ENCODE measurements at places on chromosomes 12 and 14.

DNA sequence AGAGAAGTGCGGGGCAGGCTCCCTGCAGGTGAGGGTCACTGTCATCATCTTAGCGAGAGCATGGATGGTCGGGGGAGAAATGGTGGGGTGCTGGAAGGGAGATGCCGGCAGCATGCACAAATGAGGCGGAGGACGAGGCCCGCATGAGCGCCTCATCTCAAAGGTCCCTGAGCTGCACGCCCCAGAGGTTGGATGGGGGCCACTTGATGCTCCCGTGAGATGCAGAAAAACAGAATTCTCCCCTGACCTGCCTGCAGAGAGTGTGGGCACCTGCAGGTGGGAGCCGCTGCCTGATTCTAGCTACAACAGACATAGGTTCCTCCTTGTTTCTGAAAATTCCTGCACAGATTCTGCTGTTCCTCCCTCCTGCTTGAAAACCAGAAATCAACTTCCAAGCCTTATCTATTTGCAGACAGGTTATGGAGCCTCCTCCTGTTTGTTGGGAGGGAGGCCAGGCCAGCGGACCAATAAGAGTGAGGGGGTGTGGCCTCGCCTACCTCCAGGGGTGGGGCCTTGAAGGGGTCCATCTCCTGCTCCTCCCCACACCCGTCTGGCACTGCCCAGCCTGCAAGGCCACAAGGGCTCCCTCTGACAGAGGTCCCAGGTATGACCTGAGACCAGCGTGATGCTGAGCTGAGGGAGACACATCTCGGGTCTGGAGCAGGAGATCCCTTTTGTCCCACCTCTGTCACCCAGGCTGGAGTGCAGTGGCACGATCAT is 67.2 kb downstream of the KDM2B start:
- DNase-seq: peak; percentile 79

DNA sequence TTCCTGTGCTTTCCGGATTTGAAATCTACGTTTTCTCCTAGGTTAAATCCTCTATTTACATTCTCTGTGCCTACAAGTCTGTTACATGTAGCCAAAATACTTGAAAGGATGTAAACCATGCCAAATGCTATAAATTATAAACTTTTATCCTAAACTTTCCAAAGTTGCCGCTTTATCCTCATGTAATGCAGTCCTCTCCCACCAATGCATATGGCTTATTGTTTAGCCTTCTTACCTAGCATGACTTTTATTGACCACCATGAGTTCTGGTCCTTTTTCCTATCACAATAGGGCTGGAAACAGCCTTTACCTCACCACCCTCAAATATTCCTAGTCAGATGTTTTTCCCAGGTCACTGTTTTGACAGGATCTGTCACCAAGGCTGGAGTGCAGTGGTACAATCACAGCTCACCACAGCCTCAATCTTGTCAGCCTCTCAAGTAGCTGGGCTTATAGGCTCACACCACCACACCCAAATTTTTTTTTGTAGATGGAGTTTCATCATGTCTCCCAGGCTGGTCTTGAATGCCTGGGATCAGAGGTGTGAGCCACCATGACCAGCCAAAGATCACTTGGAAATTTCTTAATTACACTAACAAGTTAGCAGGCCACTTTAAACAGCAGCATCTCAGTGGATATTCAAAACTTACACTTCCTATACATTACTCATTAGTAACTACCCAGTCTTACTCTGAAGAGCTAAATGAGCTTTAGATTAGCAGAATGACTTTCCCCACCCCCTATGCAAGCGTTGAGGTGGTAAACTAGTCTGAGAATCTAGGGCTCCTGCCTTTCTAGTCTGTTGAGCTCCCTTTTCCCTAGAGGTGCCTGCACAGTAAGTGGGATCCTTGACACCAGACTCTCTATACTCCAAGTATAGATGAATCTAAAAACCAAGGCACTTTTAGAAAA is 4.1 kb downstream of the TUBA1B start:
- no peak for DNase-seq

GRCh38 chr14:24270537-24271133 is 762 bp downstream of the RABGGTA start:
- no peak for DNase-seq

- DNase-seq: no peak
These were observed 25.3 kb downstream of the C2CD5 start for GRCh38 chr12:22518998-22519397.

DNA sequence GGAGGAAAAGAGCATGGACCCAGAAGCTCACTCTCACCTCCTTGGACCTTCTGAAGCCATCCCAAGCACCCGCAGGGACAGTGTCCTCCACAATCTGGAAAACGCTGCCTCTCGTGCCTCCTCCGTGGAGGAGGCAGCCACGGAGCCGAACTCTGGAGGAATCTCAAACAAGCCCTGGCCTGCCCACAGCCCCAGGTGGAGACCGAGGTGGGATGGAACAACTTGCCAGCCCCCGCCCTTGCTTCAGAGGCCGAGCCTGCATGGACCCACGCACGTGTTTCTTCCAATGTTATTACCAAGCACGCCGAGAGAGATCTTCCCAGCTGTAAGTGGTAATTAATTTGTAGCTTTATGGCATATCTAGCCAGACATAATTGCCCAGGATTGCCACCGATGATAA is 61.3 kb downstream of the SCARB1 start:
- DNase-seq: no peak

DNA sequence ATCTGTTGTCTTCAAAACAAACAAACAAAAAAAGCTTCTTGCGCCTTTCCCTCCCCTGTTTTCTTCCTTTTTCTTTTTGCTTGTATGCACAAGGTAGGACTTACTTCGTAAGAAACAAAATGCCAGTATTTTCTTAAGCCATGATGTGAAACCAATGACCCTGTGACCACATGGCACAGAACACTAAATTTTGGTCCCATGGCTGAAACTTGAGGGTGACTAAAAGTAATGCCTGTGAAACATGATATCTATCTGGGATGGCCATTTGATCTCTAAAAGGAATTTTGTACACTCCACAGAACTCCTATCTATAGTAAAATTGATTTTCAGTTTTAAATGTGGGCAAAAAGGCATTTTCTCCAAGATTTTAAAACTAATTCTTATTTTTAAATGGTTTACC is 63.6 kb downstream of the PAPOLA start:
- no peak for DNase-seq

- DNase-seq: no peak
These were observed 219.5 kb downstream of the KIF26A start for GRCh38 chr14:104357689-104358527.

- DNase-seq: no peak
These were observed 2.2 kb downstream of the ZBTB1 start for GRCh38 chr14:64506721-64507120.

GRCh38 chr14:99758121-99758821 is 34.9 kb upstream of the EML1 start:
- peak; percentile 50 for DNase-seq

DNA sequence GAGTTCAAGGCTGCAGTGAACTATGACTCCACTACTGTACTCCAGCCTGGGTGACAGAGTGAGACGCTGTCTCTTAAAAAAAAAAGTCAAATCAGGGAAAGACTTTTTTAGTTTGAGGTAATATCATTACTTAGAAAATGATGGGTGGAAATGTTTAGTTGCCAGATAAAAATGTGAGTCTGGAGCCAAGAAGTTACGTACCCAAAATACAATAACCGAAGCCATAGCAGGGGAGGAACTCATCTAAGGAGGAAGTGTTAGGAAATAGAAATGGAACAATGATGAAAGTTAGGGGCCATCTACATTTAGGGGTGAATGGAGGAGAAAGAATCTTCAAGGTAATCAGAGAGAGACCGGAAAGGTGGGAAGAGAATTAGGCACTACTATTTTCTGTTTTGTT is 98.8 kb downstream of the DACT1 start:
- DNase-seq: no peak

DNA sequence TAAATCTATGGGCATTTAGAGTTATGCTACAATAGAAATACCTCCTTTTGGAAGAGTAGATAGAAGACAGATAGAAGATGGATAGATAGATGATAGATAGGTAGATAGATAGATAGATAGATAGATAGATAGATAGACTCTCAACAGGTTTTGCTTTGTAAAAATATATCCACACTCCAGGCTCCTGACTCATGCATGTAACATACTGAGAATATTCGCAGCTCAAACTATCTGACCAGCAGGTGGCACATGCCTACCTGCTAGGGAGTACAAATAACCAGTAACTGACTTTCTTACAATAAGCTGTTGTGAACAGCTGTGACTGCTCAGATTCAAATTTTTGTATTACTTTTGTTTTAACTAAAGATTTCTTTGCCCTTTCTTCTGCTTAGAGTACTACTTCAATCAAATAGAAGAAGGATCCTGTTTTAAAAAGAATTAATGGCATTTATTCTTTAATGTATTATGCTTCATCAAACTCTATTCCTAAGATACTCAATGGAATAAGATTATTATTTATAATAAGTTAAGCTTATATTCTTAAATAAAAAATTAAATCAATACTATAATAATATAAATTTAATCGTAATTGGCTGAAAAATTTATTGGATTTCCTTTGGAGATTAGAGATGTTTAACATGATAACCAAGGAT is 15.8 kb upstream of the CPNE8 start:
- peak; percentile 53 for DNase-seq

- no peak for DNase-seq
These were observed 126.1 kb downstream of the PELI2 start for GRCh38 chr14:56244138-56244789.

DNA sequence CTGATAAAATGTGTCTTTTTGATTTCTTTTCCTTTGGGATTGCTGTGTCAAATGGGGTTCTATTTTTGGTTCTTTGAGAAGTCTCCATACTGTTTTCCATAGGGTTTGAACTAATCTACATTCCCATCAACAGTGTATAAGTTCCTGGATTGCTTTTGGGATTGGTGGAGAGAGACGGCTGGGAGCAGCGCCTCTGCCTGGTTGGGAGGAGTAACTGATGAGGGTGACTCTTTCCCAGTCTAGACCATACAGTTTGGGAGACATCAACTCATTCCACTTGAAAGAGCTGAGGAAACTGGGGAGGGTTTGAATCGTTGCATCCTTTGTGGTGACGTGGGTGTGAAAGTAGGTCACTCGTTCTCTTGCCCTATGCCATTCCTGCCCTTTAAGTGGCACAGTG is 42.3 kb upstream of the KCNA1 start:
- DNase-seq: no peak

GRCh38 chr14:100840286-100841065 is 14.6 kb downstream of the MEG3 start:
- DNase-seq: no peak

GRCh38 chr12:85568395-85569103 is 267.7 kb downstream of the RASSF9 start:
- DNase-seq: no peak

DNA sequence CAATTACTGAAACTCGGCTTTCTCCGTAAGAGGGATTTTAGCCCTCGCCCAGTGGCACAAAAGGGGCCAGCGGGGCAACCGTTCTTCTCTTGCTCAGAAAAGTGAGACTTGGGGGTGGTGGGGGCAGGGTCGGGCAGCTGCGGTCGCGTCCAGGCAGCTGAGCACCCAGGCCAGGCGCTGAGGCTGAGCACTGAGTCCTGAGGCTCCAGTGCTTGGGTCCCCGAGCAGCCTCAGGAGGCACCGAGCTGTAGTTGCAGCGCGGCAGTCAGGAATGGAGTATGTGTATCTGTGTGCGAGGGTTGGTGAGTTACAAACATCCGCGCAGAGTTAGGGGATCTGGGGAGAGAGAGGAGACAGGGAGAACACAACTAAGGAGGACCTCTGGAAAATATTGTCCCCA is 4.1 kb upstream of the HOXC6 start:
- DNase-seq: no peak

DNA sequence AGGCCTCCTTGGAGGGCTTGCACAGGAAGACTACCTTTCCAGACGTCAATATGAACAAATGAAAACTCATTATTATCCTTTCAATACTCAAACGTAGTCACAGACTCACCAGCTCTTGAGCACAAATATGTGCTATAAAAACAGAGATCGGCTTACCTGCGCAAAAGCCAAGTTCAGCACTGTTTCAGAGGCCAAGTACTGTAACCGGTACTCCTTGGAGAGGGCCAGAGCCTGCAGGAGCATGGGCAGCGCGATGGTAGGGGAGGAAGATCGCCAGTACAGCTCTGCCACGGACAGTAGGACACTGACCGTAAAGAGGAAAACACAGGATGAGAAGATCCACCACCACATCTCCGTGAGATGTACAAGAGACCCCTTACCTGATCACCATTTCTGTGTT is 21.6 kb upstream of the CAMKK2 start:
- DNase-seq: no peak

DNA sequence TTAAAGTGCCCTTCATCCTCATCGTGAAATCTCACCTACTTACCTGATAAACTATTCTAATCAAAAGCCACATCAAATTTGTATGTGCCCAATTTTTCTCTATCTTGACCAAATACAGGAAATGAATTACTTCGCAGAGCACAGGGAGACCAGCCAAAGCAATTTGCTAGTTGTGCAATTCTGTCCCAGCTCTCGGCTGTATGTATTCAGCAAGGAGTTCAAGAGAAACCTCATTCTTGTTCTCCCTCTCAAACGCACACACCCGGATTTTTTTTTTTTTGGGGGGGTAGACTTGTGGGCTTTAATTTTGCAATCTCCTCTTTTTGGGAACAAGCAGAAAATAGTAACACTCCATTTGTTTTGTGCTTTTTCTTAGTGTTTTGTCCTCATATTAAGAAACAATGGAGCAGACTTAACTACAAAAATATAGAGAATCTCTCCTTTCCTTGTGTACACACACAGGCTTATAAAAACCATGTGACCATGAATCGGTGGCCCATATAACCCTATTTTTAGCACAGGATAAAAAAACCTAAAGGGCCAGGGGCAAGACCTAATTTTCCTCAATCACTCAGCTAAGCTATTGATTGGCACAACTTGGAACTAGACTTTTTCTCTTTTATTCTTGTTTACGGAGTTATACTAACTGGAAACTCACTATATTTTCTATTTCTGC is 64.2 kb downstream of the MBIP start:
- DNase-seq: no peak

DNA sequence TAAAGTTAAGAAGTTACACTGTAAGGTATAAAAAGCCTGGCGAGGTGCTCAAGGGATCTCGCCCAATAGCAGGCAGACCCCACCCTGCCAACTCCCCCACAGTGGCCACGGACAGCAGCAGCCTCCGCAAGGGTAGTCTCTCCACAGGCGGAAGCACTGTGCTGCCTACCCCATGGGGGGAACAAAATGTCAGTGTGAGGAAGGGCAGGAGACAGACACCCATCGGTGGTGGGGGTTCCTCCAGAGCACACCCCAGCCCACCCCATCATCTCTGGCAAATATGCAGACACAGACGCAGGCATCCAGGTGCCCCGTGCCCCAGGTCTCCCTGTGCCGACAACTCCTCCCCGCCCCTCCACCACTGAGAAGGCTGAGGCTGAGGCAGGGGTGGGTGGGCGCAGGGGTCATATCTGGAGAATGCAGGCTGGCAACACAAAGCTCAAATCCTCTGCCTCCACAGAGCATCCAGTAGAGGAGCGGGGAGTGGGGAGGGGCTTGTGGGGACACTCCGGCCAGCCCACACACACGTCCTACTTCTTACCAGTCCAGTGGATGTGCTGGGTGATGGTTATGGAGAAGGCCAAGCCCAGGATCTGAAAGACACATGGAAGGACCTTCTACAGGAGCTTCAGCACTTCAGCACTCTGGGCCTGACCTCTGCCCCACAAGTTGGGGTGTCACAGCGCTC is 68.3 kb upstream of the DDX11 start:
- peak; percentile 8 for DNase-seq

All from WTC11 (cell line).